ENCODE measurements at places on chromosomes 3 and 15. TPM values are rescaled to one million over a fixed set of nuclear protein-coding genes. Genes with fewer than 3 reads are reported as not detected.
A peak's percentile ranks its signal among the peaks of the same experiment; 100 is the strongest.

DNA sequence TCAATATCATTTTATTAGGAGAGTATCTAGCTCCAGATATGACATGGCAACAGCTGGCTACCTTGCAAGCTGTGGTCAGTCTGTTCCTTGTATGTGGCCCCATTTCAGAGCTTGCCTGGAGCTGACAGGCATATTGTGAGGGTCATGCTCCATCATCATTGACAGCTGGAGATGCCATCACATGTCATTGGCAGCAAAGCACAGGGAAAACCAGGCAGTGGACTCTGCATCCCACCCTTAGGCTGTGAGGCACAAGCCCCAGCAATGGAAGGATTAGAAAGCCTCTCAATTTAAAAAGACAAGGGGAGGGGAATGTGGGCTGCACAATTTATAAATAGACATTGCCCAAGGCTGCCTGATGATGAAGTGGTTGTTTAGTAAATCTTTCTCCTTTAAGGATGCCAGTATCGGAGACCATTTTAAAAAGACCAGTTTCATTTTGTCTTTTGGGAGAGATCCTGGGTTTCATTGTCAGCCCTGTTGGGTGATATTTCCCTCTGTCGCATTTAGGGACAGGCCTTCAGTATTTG is 27.9 kb downstream of the LNP1 start:
- no peak overlapping the region for H3K4me3 ChIP-seq
- peaks cover 4% of the 10 kb centered on the region for H3K36me3 ChIP-seq
- H3K27ac ChIP-seq: peak overlapping the region; percentile 1
- peaks cover 2% of the 10 kb centered on the region for H3K4me1 ChIP-seq

DNA sequence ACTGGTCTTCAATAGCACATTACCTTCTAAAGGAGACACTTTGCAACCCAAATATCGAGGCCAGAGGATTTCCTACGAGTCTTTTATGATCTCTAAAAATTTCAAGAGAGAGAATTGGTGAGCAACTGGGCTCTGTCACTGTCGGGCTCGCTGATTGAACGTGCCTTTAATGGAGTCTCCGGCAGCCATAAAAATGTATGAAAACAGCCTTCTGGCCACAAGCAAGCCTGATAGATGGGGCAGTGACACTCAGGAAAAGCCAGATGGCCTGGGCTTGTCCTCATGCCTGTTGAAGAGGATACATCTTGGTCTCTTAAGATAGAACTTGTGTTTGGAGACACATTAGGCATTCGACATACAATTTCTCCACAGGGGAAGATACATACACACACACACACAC is 419.5 kb upstream of the PROK2 start:
- H3K27ac ChIP-seq: no peak overlapping the region
- no peaks in the 10 kb centered on the region for H3K4me1 ChIP-seq
- no peak overlapping the region for H3K4me3 ChIP-seq
- H3K27me3 ChIP-seq: peaks cover 7% of the 10 kb centered on the region

DNA sequence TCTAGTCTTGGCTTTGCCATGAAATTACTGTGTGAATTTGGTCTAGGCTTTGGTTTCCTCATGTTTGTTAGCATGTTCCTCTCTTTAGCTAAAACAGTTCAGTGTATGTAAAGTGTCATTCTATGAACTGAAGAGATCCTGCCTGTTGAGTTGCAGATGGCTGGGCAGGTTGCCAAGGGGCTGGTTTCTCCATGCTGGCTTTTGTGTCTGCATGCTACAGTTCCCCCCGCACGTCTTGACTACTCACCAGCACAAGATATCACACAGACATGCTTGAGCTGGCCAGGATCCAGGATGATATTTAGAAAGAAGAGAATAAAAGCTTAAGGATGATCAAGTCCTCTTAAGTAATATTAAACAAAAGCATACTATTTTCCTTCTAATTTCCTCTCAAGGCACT is 90.2 kb downstream of the CERS3 start:
- H3K4me3 ChIP-seq: no peak overlapping the region
- no peaks in the 10 kb centered on the region for H3K36me3 ChIP-seq
- no peaks in the 10 kb centered on the region for H3K27me3 ChIP-seq
- H3K27ac ChIP-seq: no peak overlapping the region

DNA sequence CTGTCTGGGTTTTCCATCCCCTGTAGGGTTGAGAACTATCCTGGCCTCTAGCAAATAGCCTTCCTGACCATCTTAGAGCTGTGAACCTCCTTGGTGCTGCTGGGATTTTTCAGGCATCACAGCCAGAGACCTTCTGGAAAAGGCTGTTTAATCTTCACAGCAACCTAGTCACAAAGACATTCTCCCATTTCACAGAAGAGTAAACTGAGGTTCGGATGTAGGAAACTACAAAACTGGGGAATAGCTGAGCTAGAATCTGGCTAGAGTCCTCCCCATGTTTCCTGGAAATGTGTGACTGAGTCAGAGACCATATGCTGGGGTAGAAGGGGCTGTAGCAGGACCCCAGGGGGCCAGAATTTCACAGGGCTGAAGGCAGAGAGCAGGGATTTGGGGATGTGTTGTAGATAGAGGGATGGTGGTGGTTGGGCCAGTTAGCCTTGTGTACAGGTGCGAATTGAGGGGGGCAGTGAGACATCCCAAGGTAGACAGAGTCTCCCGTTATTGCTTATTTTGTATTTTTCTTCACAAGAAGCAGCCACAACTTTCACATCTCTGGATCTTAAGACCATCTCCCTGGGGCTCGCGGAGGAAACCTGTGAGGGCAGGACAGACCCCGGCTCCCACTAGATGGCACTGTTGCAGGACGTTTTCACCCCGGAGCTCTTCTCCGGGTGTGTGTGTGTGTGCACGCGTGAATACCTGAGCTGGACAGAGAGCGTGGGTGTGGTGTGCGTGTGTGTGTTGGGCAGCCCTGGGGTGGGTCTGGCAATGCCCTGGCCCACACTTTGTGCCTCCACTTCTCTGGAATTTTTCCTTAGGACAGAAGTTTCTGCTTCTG is 66.9 kb upstream of the PRR23C start:
- H3K4me1 ChIP-seq: peaks cover 1% of the 10 kb centered on the region
- DNase-seq: peak; percentile 56
- no peak overlapping the region for H3K4me3 ChIP-seq
- peaks cover 39% of the 10 kb centered on the region for H3K27me3 ChIP-seq
- H3K27ac ChIP-seq: no peak overlapping the region

DNA sequence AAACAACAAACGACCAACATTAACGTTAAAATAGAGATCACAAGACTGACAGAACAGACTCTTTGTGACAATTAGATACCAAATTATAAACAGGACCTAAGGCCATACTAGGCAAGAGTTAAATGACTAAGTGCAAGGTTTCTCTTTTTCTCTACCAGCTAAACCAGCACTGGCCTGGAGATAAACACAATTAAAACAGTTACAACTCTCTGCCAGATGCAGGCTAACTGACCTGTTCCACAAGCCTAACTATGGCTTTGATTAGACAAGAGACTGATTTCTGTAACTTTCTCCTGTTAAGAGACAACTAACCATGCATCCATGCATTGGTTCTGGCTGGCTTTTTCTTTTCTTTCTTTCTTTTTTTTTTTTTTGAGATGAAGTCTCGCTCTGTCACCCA is 1.6 kb upstream of the ARL8B start:
- H3K27me3 ChIP-seq: no peaks in the 10 kb centered on the region
- H3K27ac ChIP-seq: no peak overlapping the region
- H3K36me3 ChIP-seq: no peaks in the 10 kb centered on the region
- peaks cover 12% of the 10 kb centered on the region for H3K4me1 ChIP-seq

Gene TTLL13
- 0.69 TPM for total RNA-seq
